ENCODE measurements at places on chromosomes 2 and 18.

DNA sequence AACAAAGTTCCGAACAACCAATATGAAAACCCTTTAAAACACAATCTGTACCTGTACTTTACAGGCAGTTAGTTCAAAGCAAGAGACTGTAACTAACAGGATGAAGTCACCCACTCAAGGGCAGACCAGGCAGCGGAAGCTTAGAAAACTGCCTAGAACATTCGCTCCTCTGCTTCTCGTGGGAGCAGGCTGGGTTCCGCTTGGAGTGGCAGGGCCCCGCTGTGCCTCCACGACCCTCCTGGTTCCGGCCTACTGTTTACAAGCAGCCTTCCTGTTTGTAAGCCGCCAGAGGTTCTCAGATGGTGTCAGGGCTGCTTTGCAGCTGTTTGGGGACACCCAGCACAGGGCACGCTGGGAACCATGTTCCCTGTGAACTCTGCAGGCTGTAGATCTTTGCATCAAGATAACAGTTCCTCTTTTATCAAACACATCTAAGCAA lies 31.3 kb downstream of the CIB4 start:
- DNase-seq, result no peak

DNA sequence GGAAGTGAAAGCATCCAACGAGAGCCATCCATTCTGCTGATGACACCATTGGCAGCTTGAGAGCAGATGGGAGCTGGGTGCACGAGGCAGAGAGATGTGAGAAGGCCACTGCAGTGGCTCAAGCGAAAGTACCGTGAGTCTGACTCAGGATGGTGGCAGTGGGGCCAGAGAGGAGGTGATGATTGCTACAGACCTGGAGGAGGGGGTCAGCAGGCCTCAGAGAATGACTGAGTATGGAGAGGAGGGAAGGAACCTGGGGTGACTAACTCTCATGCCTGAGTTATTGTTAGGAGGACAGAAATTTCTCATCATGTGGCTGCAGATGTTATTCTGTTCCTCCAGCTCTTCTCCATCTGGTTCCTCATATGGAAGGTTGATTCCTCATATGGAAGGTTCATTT lies 8.8 kb upstream of the ZBTB7C start:
- DNase-seq, result no peak

GRCh38 chr2:104404526-104404925 lies 449.4 kb upstream of the POU3F3 start:
- no peak for DNase-seq

GRCh38 chr2:78498125-78498524 lies 527.4 kb upstream of the REG3G start:
- DNase-seq, result no peak

DNA sequence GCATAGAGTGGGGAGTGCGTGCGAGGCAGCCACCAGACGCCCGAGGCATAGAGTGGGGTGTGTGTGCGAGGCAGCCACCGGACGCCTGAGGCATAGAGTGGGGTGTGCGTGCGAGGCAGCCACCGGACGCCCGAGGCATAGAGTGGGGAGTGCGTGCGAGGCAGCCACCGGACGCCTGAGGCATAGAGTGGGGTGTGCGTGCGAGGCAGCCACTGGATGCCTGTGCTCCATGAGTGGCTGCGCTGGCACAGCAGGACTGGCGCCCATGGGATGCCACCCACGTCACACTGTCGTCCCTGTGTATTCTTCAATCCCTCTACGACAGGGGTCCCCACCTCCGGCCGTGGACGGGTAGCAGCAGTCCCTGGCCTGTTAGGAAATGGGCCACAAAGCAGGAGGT lies 221.9 kb downstream of the HDAC4 start:
- no peak for DNase-seq

DNA sequence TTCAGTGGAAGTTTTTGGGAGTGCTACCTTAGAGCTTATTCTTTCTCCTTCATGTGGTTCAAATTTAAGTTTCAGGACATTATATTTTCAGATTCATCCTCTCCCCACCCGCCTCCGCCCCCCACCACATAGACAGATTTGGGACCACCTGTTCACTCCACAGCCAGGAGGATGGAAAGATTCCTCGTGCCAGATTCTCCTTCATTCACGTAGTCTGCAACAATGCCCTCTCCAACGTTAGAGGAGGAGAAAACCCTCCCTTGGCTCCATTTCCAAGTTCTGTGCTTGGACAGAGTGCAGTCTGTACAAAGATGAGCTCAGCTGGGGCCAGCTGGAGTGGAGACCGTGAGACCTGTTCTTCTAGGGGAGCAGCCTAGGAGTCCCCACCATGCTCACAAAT lies 26.2 kb downstream of the POU3F3 start:
- no peak for DNase-seq

DNA sequence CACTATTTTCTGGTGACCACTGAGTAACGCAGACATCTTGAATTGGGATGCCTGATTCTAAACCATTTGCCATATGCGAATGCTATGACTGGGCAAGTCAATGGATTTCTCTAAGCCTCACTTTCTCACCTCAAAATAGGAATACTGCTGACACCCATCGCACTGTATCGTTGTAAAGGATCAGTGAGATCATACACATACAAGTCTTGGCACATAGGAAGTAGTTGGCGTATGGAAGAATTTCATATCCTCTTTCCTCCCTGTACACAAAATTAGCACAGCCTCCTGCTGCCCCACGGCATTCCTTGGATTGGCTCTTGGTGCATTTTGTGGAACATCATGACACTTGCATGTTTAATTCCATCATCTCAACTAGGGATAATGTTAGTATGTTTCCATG lies 366.9 kb downstream of the CMPK2 start:
- no peak for DNase-seq

GRCh38 chr2:120348134-120348736 lies 2.3 kb downstream of the INHBB start:
- DNase-seq, result no peak

- DNase-seq, result no peak
Measured at GRCh38 chr18:62106271-62106670, 80.6 kb downstream of the PIGN start.

GRCh38 chr2:199310771-199311585 lies 146.8 kb downstream of the SATB2 start:
- no peak for DNase-seq

GRCh38 chr2:232698556-232699091 lies 1.5 kb downstream of the GIGYF2 start:
- DNase-seq, result no peak

GRCh38 chr2:60980071-60980815 lies 37.3 kb upstream of the PEX13 start:
- no peak for DNase-seq

DNA sequence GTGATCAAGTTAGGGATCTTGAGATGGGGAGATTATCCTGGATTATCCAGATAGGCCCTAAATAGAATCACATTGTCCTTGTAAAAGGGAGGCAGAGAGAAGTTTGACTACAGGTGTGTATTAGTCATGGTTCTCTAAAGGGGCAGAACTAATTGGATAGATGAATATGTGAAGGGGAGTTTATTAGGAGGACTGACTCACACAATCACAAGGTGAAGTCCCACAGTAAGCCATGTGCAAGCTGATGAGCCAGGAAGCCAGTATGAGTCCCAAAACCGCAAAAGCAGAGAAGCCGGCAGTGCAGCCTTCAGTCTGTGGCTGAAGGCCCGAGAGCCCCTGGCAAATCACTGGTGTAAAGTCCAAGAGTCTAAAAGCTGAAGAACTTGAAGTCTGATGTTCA lies 275.8 kb downstream of the KCNS3 start:
- DNase-seq, result no peak

DNA sequence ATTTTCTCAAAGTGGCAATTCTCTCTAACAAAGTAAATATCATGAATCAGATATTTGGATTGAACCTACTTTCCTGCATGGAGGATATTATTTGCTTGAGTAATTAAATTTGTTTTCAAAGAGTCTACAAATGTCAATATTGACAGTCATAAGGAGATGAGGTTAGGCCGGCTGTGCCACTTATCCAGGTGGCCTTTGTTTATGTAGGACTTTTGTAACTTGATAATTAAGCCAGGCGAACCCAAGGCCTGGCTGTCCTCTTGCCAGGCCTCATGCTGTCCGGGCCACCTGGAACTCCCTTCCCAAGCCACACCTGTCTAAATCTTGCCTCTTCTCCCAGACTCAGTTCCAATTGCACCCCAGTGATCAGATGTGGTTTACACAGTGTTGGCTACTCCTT lies 255.2 kb downstream of the ACKR3 start:
- DNase-seq, result no peak

GRCh38 chr2:102848366-102848839 lies 86.6 kb downstream of the TMEM182 start:
- peak; percentile 91 for DNase-seq

DNA sequence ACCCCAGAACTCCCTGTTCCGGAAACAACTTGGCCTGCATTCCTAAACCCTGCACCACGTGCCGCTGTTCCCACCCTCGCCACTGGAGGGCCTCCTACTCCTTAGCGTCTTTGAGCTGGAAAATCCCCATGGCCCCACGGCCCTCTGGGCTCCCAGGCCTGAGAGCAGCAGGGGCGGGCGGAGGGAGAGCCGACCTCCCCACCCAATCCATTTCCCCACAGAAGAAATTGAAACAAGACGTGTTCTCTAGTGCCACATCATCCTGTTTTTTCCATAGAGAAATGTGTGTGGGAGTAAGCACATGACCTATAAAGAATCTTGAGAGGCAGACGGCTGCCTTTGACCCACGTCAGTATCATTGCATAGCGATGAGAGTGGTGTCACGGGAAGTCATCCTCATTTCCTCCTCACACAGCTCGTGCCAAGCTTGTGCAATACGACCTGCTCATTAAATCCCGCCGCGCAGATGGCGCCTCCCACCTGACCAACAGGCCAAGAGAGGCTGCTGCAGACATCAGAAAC lies 79.2 kb downstream of the LAMA1 start:
- peak; percentile 91 for DNase-seq

DNA sequence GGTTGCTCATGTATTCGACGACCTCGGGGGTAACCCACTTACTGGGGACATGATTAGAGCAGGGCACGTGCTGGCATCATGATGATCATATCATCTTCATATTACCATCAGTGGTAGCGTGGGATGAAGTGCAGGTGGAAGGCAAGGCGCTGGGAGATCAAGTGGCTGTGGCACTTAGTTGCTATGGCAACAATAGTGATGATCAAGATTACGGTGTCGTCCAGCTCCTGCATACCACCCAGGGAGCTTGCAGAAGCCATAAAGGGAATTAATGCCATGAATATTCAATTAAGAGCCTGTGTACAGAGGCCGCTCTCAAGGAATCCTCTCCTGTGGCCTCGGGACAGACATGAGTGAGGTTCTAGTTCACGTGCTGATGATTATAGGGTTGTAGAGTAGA lies 237.2 kb upstream of the COPS8 start:
- DNase-seq, result no peak

- DNase-seq, result no peak
Measured at GRCh38 chr18:58997811-58998337, 133.2 kb downstream of the ZNF532 start.

DNA sequence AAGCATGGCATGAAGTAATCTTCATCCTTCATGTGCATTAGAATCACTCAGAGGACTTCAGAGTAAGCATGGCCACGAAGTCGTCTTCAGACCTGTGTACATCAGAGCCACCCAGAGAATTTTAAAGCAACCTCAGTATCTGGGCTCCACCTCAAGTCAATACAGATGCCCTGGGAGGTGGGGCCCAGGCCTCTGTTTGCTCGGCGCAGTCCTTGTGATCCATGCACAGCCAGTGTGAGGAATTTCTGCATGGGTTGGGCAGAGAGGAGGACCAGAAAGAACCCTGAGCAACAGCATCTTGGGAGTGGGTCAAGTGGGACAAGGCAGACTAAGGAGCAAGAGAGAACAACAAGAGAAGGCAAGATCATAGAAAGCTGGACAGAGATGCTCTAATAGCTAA lies 220.4 kb upstream of the TMEM200C start:
- DNase-seq, result no peak

- DNase-seq, result no peak
Measured at GRCh38 chr2:134217351-134217750, 36.5 kb upstream of the MGAT5 start.

- no peak for DNase-seq
Measured at GRCh38 chr2:184308706-184309105, 289.6 kb upstream of the ZNF804A start.

GRCh38 chr18:58998401-58999203 lies 133.9 kb downstream of the ZNF532 start:
- DNase-seq, result no peak

GRCh38 chr2:27823569-27823968 lies 52.0 kb downstream of the MRPL33 start:
- no peak for DNase-seq

DNA sequence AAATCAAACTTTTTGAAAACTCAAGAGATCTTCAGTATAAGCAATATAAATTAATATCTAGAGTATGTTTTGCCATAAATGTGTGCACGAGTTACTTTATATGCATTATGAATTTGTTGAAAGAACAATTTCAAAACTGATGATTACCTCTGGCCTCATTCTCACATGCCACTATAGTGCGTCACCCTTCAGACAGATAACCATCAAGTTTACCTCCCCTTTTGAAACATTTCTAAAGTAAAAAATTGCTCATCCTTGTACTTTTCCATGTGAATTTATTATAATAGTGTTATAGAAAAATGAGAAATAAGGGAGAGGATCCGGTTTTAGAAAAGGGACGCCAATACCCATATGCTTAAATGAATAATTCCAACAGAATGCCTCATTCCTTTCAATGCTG lies 38.3 kb downstream of the ZEB2 start:
- no peak for DNase-seq

DNA sequence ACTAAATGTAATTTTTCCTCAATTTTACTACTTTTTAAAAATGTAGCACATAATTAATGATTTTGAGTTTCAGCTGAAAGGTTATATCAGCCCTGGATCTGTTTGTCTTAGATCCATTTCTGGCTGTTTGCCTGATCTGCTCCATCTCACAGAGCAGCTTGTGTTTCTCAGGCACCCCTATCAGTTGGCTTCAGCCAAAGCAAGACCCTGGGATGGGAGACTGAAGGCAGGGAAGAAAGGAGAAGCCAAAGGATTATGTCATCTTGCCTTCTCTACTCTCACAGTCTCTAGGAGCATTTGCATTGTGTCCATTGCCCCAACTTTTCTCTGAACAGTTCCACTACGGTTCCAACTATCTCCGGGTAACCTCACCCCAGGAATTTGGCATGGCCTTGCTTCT lies 110.5 kb downstream of the CCDC148 start:
- DNase-seq, result no peak

DNA sequence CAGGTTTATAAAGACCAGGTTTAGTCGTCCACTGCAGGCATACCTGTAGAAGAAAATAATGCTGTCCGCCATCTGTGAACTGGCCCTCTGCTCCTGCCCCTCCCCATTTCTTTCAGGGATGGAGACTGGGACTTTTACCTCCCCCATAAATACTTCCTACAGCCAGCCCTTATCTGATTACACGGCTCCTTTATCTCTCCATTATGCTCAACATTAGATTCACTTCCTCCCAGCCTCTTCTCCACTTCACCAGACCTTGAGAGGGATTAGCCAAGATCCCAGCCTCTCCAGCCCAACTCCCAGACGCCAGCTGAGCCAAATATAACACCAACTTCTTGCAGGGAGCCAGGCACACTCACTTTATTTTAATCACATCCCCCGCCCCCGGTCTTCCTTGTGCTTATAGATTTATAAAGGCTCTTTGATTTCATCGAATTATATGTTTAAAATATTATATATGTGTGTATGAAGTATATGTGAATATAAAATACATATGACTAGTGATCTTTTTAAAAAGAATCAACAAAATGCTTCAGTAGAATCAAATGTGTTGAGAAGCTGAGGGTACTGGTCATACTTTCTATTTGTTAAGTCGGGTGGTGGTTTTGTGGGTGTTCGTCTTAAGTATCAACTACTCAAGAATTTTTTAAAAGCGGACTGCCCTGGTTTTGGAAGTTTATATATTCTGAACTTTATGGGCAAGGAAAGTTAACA lies 81.0 kb downstream of the SPRED2 start:
- peak; percentile 63 for DNase-seq

Measured in ELF-1 (cell line).